Stimulated activated CD8-positive, alpha-beta memory T cell treated with anti-CD3 and anti-CD28 coated beads, Interleukin-7, amount 100 ng/mL, for 1 hour (primary cell): ENCODE measurements at places on chromosomes 6 and 20.

GRCh38 chr6:52210227-52210626 is 24.1 kb downstream of the IL17A start:
- DNase-seq: no peak

- DNase-seq: no peak
These were observed 250.9 kb downstream of the HIVEP2 start for GRCh38 chr6:142694054-142694453.

DNA sequence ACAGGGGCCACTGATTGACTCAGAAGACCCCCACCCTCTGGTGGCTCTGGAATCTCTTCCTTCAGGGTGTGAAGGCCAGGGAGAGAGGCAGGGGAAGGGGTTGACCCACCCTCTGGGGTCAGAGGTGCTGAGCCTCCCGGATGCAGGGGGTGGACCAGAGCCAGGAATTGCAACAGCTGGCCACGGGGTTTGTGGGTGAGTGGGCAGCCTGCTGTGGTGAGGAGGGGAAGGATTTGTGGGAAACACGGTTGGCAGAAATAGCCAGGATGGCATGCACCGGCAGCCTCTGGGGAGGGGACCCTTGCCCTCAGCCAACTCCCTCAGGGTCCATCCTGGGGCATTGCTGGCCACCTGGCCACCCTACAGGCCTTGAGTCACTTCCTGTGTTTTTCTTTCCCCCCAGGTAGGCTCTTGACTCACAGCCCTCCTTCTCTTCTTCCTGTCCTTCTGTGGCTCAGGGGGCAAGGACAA is 92.8 kb downstream of the MRPL14 start:
- DNase-seq: no peak

GRCh38 chr6:102680413-102680812 is 1286.9 kb downstream of the GRIK2 start:
- DNase-seq: no peak

DNA sequence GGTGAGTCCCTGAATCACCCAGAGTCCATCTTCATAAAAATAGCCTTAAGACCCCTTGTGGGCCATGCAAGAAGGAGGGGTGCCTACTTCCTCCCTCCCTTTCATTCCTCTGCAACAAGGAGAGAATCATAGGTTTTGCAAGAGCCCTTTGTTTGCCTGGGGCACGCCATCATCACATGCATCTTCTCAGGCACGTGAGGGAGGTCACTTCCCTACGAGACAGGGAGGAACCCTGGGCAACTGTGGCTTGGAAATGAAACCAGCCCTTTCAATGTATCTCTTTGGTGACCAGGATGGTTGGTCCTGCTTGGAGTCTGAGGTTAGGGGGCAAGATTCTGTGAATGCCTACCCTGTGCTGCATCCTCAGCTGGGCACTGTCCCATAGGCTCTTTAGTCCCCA is 194.8 kb downstream of the MAFB start:
- no peak for DNase-seq

- DNase-seq: no peak
These were observed 74.6 kb upstream of the BHLHE23 start for GRCh38 chr20:63081351-63081750.

- no peak for DNase-seq
These were observed 19.7 kb downstream of the VAPB start for GRCh38 chr20:58408603-58409246.

GRCh38 chr20:58076405-58076804 is 152.0 kb downstream of the ANKRD60 start:
- DNase-seq: no peak

GRCh38 chr6:96116674-96117073 is 100.9 kb downstream of the FUT9 start:
- DNase-seq: no peak

- no peak for DNase-seq
These were observed 644 bp downstream of the OARD1 start for GRCh38 chr6:41071501-41071922.

- no peak for DNase-seq
These were observed 68.7 kb downstream of the TOX2 start for GRCh38 chr20:43983359-43983758.

DNA sequence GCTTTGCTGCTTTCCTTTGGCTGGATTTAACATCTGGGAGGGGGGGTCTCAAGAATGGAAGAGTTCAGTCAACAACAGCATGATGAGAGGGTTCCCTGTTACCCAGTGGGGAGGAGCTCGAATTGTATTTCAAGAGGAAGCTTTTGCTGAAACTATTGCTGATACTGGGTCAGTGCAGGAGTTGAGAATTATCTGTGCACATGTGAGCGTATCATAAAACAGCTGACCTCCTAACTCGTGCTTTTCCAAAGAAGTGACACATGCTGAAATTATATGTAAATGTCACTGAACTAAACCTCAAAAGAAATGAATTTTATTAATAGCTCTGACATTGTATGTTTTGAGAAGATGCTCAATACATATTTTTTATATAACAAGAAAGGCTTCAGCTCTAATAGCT is 96.3 kb downstream of the PHF3 start:
- DNase-seq: no peak

DNA sequence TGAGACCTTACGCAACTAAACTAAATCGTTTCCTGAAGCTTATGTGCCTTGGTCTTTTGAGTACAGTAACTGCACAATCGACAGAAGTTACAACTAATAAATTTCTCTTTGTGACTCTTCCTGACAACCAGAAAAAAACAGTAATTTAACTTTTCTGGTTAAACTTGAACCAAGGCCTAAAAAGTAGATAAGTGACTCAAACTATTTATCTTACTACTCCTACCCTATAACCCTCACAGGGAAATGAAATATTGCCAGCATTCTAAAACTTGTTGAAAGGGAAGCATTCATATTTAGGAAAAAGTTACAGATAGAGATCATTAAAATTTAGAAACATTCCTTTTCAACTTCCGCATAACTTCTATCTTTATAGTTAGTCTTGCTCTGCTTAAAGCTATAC is 1034.4 kb downstream of the EYS start:
- no peak for DNase-seq

DNA sequence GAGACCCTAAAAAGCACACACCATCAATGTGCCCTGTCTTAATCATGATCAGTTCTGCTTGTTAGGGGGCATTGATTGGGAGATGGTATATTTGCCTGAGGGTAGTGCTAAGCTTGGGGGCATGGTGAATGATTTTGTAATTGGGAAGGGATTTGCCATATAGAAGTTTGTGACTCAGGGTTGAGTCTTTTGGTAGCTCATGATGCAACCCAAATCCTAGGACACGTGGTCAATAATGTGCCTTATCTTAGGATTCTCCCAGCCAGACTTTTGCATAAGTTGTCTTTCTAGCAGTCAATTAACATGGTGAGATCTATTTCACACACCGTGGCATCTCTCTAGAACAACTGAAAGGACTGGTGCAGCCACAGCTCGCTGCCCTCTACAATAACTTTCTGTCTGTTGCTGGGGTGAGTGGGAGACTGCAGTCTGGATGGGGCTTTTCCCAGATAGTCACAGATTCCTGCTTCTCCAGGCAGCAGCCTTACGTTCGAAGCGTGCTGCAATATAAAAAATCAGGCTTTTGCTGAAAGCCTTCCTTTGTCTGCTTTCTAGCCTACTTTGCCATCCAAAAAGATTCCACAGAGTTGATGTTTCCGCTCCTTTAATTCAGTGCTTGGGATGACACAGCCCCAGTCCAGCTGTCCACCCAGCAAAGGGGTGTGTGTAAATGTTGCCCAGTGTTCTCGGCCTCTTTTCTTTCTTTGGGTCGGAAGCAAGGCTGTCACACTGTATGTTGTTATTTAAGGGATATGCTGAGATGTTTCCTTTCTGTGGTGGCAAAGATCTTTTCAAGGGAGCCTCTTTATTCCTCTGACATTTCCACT is 58.9 kb downstream of the ID4 start:
- no peak for DNase-seq

- DNase-seq: no peak
These were observed 34.7 kb downstream of the CD24 start for GRCh38 chr6:106939848-106940247.

- no peak for DNase-seq
These were observed 127.5 kb downstream of the TAF4 start for GRCh38 chr20:61937963-61938838.

GRCh38 chr6:161169035-161169434 is 104.8 kb downstream of the AGPAT4 start:
- no peak for DNase-seq

DNA sequence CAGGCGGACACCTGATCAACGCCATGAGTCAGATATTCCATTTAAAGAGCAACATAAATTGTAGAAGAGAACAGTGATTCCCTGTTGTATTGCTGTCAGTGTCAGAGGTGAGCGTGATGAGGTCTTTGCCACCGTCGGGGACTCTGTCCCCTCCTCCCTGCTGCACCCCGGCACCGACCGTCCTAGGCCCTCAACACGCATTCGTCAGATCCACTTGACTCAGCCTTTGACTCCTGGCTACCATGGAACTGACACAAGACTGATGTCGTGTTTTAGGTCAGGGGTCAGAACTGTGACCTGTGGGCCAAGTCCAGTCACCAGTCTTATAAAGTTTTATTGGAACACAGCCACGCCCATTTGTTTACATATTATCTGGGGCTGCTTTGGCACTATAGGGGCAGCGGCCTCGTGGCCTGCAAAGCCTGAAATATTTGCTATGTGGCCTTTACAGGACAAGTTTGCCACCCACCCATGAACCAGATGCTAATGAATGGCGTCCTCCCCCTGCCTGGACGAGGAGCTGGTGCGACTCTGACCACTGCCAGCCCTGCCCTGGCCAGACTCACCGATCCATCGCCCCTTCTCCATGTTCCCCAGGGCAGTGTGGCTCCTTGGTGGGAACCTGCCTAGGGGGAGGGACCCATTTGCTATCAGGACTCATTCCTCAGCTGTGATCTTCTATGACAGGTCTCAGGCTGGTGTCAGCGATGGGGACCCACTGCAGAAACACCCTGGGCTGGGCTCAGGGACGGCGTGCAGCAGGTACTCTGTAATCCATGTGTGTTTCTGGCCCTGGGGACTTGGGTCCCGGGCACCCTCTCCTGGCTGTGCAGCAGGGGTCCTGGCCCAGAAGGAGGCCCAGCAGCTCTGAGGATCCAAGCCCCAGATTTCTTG is 37.5 kb upstream of the PHACTR3 start:
- no peak for DNase-seq

GRCh38 chr6:143839196-143839595 is 3.9 kb upstream of the LTV1 start:
- DNase-seq: no peak

- DNase-seq: no peak
These were observed 46.4 kb upstream of the FAM83B start for GRCh38 chr6:54800050-54800600.

DNA sequence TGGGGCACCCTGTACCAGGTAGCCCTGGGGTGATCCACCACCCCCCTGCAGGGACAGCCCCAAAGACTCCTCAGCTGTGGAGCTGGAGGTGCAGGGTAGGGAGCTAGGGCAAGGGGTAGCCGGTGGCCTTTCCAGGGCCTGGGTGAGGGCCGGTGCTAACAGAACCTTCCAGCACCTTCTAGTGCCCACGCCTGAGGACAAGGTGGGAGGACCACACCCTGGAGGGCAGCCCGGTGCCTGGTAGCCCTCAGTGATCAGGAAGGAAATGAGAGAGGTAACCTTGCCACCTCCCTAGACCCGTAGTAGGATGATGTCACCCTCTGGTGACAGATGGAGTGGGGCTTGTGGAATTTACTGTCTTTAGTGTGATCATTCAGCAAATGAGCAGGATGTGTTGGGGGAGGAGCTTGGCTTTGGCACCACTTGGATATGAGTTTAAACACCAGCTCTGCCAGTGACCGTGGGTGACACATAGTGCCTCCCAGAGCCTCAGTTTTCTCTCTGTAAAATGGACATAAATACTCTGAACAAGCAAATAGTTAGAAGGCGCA is 187.7 kb downstream of the NFATC2 start:
- DNase-seq: no peak

DNA sequence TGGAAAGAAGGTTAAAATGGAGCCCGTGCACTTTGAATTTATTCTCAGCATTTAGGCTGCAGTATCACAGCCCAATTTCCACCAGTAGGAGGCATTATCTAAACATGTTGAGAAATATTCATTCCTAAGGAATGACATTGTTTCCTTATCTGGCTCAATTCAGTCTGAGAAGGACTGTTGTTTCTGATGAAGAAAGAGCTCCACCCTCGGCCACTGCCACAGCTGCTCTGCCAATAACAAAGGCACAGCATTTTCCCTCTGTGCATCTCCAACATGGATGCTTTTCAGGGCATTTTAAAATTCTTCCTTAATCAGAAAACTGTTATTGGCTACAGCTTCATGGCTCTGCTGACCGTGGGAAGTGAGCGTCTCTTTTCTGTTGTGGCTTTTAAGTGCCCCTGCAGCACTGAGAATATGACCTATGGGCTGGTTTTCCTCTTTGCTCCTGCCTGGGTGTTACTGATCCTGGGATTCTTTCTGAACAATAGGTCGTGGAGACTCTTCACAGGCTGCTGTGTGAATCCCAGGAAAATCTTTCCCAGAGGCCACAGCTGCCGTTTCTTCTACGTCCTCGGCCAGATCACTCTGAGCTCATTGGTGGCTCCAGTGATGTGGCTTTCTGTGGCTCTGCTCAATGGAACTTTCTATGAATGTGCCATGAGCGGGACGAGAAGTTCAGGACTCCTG is at the start of gene CALHM5:
Gene CALHM5 (plus strand): TSS at position 216 of the 687 bp plus-strand sequence. CDS start 58 bp downstream, at position 274.
- DNase-seq: no peak

DNA sequence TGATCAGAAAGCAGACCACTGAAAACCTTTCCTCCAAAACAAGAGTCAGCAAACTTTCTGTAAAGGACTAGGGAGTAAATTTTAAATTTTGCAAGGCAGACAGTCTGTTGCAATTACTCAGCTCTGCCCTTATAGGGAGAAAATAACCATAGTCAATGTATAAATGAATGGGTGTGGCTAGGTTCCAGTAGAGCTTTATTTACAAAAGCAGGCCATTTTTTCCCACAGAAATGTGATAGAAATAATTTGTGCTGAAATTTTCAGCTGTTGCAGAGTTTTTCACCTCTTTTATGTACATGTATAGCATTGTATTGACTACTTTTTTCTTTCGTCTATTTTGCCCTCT is 7.7 kb downstream of the AMD1 start:
- DNase-seq: no peak

- no peak for DNase-seq
These were observed 757 bp upstream of the R3HDML start for GRCh38 chr20:44336086-44336485.
